Colonic mucosa (tissue), 4 donors: ENCODE measurements at places on chromosomes 2 and 18. TPM values are rescaled to one million over a fixed set of nuclear protein-coding genes. Genes with fewer than 3 reads are reported as not detected.
A peak's percentile ranks its signal among the peaks of the same experiment; 100 is the strongest.

- no peaks in the 10 kb centered on the region for H3K36me3 ChIP-seq
- H3K27ac ChIP-seq = no peak overlapping the region
- no peaks in the 10 kb centered on the region for H3K27me3 ChIP-seq
- no peak overlapping the region for H3K4me3 ChIP-seq
- H3K4me1 ChIP-seq = no peaks in the 10 kb centered on the region
These were observed 821.6 kb downstream of the GALR1 start for GRCh38 chr18:78071166-78071710.

DNA sequence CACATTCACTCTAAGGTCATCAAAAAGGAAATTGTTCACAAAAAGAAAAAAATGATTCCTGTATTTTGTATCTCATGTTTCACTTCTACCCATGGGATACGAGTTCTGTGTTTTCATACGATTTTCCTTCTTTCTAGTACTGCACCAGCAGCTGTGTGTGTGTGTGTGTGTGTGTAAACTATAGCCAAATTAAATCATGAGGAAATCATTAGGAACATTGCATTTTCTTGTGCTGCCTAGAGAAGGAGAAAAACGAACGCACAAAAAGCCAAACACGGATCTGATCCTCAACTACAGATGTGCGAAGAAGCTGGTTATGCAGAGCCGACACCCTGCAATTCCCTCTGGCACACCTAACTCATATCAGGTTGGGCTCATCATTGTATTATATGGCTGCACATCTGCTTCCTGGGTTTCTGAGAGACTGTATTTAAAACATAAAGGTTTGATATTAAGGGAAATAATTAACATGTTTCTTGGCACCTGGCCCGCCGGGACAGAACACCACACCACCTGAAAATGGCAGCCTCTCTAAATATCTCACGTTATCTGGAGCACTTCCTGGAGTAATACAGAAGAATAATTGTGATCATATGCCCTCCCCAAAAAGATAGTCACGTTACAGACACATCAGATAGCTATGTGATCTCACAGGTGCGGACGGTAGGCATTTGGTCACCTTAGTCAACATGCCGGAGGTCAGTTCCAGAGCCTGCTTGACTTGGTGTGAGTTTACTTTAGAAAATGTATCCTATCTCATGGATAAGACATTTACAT is 586.3 kb upstream of the SALL3 start:
- no peaks in the 10 kb centered on the region for H3K36me3 ChIP-seq
- H3K4me1 ChIP-seq = no peaks in the 10 kb centered on the region
- H3K4me3 ChIP-seq = no peak overlapping the region
- H3K27me3 ChIP-seq = no peaks in the 10 kb centered on the region

DNA sequence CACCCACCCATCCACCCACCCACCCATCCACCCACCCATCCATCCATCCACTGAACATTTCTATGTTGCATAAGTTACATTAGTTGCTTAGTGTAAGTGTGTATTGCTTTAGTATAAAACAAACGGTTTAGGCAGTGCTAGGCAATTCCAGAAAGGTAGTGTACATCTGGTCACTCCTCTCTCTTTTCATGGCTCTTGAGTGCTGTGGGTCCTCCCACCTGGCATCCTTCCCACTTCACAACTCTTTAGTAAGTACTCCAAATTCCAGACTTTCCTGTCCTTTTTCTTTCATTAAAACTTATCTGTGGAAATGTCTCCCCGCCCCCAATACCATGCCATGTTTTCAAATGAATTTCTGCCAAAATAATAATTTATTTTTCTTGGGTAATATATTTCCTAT is 122.5 kb downstream of the PLEKHM3 start:
- H3K4me1 ChIP-seq = no peaks in the 10 kb centered on the region
- DNase-seq = no peak
- H3K27me3 ChIP-seq = no peaks in the 10 kb centered on the region
- H3K36me3 ChIP-seq = no peaks in the 10 kb centered on the region

DNA sequence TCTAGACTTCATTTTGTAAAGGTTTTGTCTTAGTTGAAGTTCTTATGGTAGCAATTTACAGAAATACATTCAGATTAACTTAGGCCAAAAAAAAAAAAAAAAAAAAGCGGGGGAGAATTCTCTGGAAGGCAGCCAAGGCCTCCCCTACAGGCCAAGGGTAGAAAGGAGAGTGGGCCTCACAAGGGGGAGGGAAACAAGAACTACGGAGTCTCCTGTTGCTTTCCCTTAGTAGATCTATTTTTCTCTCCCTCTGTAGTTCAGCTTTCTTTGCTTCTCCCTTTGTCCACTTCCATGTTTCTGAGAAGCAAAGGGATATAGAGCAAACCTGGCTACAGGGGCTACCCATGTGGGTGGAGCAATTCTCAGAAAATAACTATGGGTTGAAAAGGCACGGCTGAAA is 2.4 kb upstream of the STK11IP start:
- no peak overlapping the region for H3K4me3 ChIP-seq
- peaks cover 2% of the 10 kb centered on the region for H3K4me1 ChIP-seq
- H3K36me3 ChIP-seq = no peaks in the 10 kb centered on the region
- no peak overlapping the region for H3K27ac ChIP-seq
- DNase-seq = no peak

- no peak for DNase-seq
- H3K27me3 ChIP-seq = no peaks in the 10 kb centered on the region
These were observed 67.4 kb downstream of the BIN1 start for GRCh38 chr2:127039387-127040031.

- DNase-seq = no peak
- H3K4me3 ChIP-seq = no peak overlapping the region
These were observed 154.5 kb upstream of the LRRTM1 start for GRCh38 chr2:80459028-80459427.

Gene CCDC68
- total RNA-seq = 46.8 TPM

DNA sequence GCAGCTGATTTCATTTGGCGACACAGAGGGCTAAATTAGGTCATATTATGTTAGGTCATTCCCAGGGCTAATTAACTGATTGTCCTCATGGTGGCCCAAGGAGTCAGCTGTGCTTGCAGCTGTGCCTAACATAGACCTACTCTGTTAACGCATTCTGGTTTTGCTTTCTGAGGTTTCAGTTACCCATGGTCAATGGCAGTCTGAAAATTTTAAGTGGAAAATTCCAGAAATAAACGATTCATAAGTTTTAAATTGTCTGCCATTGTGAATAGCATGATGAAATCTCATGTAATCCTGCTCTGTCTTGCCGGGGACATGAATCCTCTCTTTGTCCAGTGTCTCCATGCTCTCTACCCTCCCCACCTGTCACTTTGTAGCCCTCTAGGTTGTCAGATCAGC is 168.7 kb downstream of the KCNS3 start:
- H3K4me1 ChIP-seq = no peaks in the 10 kb centered on the region
- H3K4me3 ChIP-seq = no peak overlapping the region
- no peak overlapping the region for H3K27ac ChIP-seq
- H3K36me3 ChIP-seq = no peaks in the 10 kb centered on the region
- no peaks in the 10 kb centered on the region for H3K27me3 ChIP-seq

Gene LYPD1
- not detected for total RNA-seq

- no peaks in the 10 kb centered on the region for H3K4me1 ChIP-seq
- no peak overlapping the region for H3K27ac ChIP-seq
- no peaks in the 10 kb centered on the region for H3K27me3 ChIP-seq
- no peaks in the 10 kb centered on the region for H3K36me3 ChIP-seq
These were observed 45.4 kb upstream of the KIF5C start for GRCh38 chr2:148829618-148830017.

DNA sequence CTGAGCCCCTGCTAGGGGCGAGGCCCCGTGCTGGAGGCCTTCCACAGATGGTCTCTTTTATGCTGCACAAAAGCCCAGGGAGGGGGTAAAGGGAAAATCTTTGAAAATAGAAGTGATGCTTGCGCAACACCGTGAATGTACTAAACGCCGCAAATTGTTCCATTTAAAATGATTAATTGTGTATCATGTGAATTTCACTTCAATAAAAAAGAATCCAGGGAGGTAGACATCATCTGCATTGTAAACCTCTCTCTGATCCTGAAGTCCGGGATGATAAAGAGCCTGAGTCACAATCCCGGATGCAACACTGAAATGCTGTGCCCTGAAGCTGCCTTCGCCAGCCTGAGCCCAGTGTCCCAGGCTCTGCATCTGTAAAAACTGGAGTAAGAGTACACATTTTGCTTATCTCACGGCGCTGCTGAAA is 107.7 kb upstream of the PPP1CB start:
- no peak overlapping the region for H3K4me3 ChIP-seq
- peak overlapping the region; percentile 22 for H3K27ac ChIP-seq
- H3K4me1 ChIP-seq = no peaks in the 10 kb centered on the region

Gene CELF4
- total RNA-seq = not detected

Gene PLCL1
- total RNA-seq = 0.30 TPM

GRCh38 chr18:1361936-1362335 is 457.3 kb downstream of the ADCYAP1 start:
- no peak overlapping the region for H3K4me3 ChIP-seq
- no peaks in the 10 kb centered on the region for H3K36me3 ChIP-seq
- no peak for DNase-seq
- no peak overlapping the region for H3K27ac ChIP-seq
- H3K4me1 ChIP-seq = no peaks in the 10 kb centered on the region
- no peaks in the 10 kb centered on the region for H3K27me3 ChIP-seq

- H3K4me1 ChIP-seq = no peaks in the 10 kb centered on the region
- H3K27me3 ChIP-seq = no peaks in the 10 kb centered on the region
- H3K4me3 ChIP-seq = no peak overlapping the region
- no peak overlapping the region for H3K27ac ChIP-seq
These were observed 91.6 kb upstream of the MAP4K3 start for GRCh38 chr2:39528701-39529100.

DNA sequence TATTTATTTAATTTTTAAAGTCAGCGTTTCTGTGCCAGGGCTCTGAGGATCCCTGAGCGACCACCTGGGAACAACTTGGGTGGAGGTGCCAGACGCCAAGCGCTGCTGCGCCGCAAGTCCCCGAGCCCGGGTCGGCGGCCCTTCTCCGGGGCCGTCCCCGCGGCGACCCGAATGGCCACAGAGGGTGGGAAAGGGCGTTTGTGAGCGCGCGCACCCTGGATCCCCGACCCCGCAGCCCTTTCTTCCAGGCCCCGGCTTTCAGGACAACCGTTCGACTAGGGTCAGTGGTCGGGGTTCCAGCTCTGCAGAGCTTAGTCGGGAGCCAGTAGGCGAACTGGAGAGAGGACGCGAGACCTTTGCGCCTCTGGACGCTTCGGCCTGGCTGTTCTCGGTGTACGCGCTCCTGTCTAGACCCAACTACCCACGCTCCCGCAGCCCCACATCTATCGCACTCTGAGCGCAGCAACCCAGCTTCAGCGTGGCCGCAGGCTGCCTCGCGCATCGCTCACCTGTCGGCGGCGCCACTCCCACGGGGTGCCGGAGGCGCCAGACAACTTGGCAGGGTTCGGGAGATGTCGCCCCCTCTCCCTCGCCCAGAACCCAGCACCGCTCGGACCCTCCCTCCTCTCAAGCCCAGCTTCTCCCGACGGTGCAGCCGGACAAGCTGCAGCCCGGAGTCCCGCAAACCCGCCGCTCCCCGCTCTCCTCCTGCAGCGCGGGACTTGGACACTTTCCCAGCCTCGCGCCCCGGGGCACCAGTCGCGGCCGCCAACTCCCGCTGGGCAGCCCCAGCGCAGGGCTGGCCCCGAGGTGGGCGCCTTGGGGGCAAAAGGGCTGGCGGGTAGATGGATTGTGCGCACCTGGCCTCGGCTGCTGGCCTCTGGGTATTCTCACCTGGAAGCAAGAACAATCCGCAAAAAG is 758 bp downstream of the LYPD1 start:
- H3K36me3 ChIP-seq = no peaks in the 10 kb centered on the region
- H3K27me3 ChIP-seq = peaks cover 32% of the 10 kb centered on the region
- H3K4me1 ChIP-seq = peaks cover 7% of the 10 kb centered on the region

Gene PKP4
- total RNA-seq = 43.7 TPM

- no peaks in the 10 kb centered on the region for H3K4me1 ChIP-seq
- H3K36me3 ChIP-seq = no peaks in the 10 kb centered on the region
- no peak overlapping the region for H3K4me3 ChIP-seq
These were observed 42.9 kb upstream of the RFX8 start for GRCh38 chr2:101517758-101518271.

Gene CNGA3
- total RNA-seq = 0.20 TPM

DNA sequence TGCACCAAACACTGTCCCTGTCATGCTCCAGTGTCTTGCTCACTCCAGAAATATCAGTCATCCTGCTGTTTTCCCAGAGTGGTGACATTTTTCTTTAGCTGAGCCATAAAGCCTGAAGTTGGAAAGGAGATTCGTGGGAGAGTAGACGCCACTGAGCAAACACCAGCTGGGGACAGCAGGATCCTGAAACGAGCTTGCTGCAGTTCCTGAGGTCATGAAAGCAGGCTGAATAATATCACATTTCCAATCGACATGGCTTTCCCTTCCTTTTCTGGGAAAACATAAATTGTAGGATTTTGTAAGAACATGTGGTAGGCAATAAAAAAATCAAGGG is 276.4 kb downstream of the CDCA7 start:
- no peaks in the 10 kb centered on the region for H3K27me3 ChIP-seq
- no peaks in the 10 kb centered on the region for H3K4me1 ChIP-seq
- H3K27ac ChIP-seq = no peak overlapping the region

GRCh38 chr18:24543086-24543794 is 82.8 kb downstream of the HRH4 start:
- no peak overlapping the region for H3K27ac ChIP-seq
- H3K27me3 ChIP-seq = no peaks in the 10 kb centered on the region
- H3K36me3 ChIP-seq = no peaks in the 10 kb centered on the region
- DNase-seq = no peak
- H3K4me1 ChIP-seq = no peaks in the 10 kb centered on the region

Gene CCDC141
- total RNA-seq = 1.0 TPM

DNA sequence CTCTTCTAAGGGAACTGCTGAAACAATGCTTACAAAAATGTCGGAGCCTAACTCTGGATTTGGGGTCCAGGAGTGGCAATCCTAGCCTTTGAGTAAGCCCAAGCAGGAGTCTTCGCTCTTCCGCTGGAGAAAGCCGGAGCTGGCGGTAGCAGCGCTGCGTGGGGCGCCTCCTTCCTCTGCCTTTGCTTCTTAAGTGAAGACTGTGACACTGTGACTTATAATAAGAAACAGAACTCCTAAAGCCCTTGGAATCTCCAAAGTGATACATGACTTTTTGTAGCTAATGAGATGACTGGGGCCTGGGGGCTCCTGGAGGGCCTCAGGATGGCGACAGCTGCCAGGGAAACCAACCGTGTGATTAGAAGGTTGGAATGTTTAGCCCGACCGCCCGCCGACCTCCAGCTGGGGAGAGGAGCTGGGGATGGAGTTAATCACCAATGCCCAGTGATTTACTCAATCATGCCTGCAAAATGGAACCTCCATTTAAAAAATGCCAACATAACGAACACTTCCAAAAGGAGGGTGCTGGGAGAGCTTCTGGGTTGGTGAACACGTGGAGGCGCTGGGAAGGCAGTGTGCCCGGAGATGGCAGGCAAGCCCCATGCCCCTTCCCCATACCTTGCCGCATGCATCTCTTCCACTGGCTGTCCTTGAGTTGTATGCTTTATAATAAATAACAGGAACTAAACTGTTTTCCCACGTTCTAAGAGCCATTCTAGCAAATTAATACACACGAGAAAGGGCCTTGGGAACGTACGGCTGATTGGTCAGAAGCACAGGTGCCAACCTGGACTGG is 29.0 kb upstream of the MAL start:
- no peaks in the 10 kb centered on the region for H3K36me3 ChIP-seq
- H3K27ac ChIP-seq = no peak overlapping the region
- H3K27me3 ChIP-seq = peaks cover 8% of the 10 kb centered on the region
- no peak overlapping the region for H3K4me3 ChIP-seq
- H3K4me1 ChIP-seq = no peaks in the 10 kb centered on the region
- no peak for DNase-seq

- H3K27me3 ChIP-seq = no peaks in the 10 kb centered on the region
- no peak overlapping the region for H3K4me3 ChIP-seq
- no peak overlapping the region for H3K27ac ChIP-seq
- no peaks in the 10 kb centered on the region for H3K4me1 ChIP-seq
- no peaks in the 10 kb centered on the region for H3K36me3 ChIP-seq
- DNase-seq = no peak
These were observed 215.4 kb upstream of the ITGA4 start for GRCh38 chr2:181241797-181242196.
